ENCODE measurements at places on chromosomes 5 and 9. TPM values are rescaled to one million over a fixed set of nuclear protein-coding genes. Genes with fewer than 3 reads are reported as not detected.

DNA sequence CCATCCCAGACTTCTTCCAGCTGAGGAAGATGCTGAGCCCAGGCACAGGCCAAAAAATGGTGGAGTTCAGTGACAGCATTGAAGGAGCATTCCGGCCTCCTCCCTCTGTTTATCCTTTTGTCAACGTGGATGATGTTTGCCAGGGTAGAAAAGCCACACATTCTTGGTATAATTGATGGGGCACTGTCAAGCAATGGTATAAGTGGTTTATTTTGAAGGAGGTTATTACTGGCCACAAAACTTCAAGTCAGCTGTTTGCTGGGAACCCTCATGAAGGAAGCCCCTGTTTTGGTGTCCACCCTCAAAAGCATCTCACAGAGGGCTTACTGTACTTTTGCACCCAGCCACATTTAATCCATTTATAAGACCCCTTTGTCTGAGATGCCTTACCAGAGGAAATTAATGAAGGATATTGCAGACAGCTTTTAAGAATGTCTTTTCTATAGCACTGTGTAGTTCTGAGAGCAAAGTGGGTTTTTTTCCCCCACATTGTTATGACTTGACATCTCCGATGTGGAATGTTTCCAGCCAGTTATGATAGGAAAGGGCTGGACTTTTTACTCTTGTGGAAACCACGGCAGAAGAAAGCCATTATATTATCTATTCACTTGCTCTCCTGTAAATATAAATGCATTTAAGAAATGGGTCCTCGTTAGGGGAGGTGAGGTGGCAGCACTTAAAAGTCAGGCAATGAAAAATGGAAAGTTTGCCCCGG, 95.5 kb upstream of the SPATA31D4 start:
- no peak for DNase-seq

The ZDHHC11B gene
- 7.9 TPM for polyA plus RNA-seq

- no peak for DNase-seq
Measured at GRCh38 chr9:109846776-109847175, 66.8 kb downstream of the PALM2AKAP2 start.

The ARL10 gene
- polyA plus RNA-seq: 16.2 TPM

DNA sequence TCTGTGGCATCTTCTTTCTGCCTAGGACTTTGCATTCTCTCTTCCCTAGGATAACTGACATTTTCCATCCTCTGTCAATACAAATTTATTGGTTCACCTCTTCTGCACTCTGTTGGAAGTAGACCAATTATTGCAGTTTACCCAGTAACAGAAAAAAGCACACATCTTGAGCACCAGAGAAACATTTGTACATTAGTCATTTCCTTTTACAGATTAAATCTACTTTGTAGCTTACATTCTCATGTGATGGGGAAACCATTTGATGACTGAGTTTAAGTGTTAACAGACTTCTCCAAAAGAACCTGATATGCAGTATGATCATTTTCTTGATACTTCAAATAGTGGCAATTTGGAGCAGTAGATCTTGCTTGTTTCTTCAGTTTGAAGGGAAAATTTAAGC, 1098.8 kb downstream of the DTWD2 start:
- no peak for DNase-seq

DNA sequence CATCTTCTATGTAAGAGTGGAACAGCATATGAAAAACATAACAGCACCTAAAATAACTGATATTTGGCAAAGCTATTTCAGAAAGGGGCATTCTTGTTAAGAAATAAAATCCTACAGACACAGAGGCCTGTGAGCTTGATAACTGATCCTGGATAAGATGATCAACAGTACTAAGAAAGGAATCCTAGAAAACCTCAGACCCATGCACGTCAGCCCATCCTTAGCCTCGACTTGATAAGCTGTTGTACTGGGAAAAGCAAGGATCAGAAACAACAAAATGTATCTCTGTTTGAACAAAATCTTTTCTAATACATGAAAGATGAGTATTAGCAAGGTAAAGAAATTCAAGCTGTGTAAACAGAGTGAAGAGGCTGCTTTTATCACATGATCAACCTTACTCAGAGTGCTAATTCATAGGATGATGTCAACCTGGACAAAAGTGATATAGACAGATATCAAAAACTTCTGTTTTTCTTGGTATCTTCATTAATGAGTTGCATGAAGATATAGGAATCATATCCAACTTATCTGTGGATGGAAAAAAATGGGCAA, 15.2 kb downstream of the LIFR start:
- no peak for DNase-seq
